ENCODE measurements at places on chromosomes 5 and 9.

DNA sequence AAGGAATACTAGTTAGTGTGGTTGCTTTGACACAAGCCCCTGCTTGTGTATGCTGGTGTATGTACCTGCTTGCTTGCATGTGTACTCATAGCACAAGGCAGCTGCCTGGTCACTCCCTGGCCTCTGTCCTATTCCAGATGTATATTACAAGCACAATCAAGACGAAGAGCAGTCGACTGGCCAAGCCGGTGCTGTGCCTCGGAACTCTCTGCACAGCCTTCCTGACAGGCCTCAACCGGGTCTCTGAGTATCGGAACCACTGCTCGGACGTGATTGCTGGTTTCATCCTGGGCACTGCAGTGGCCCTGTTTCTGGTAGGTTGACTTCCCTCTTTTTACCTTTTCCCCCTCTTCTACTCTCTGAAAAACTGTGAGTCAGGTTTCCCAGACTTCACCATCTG, 72.1 kb downstream of the BAAT start:
- H3K36me3 ChIP-seq = no peaks in the 10 kb centered on the region
- no peak overlapping the region for H3K27ac ChIP-seq
- peaks cover 1% of the 10 kb centered on the region for H3K27me3 ChIP-seq
- no peak for DNase-seq

- no peak for DNase-seq
- no peak overlapping the region for H3K27ac ChIP-seq
- no peaks in the 10 kb centered on the region for H3K36me3 ChIP-seq
- no peak overlapping the region for H3K4me3 ChIP-seq
- peaks cover 30% of the 10 kb centered on the region for H3K27me3 ChIP-seq
Observed at GRCh38 chr5:122727112-122727541, 47.8 kb upstream of the SNX2 start.

DNA sequence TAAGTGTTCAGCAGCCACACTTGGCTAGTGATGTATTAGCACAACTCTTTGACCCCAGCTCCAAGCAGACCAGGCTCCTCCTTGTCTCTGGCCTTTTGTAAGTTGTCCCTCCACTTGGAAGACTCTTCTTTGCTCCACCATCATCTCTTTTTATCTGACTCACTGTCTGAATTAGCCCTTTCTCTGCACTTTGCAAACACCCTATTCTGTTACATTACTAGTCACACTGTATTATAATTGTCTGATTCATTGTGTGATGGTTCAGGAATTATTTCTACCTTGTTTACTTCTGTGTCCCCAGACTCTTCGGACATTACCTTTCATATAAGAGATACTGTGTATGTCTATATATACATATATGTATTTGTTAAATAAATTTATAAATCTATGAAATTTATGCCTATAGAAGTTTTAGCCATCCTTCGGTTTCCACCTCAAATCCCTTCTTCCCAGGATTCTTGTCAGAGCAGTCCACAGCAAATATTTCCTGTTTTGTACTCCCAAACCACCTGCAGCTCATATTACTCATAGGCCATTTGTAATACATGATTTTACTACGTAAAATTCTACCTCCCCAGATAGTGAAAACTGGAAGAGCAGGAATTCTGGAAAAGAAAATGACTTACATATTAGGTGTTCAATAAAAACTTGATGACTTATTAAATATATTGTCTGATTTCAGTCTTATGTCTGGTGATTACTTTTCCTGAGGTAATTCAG, 69.0 kb downstream of the MTAP start:
- peaks cover under 1% of the 10 kb centered on the region for H3K4me1 ChIP-seq
- no peak overlapping the region for H3K27ac ChIP-seq
- DNase-seq = no peak
- peaks cover 39% of the 10 kb centered on the region for H3K36me3 ChIP-seq

GRCh38 chr9:3511551-3511950, 14.2 kb downstream of the RFX3 start:
- peaks cover 21% of the 10 kb centered on the region for H3K4me1 ChIP-seq
- no peak for DNase-seq
- H3K36me3 ChIP-seq = peaks cover 6% of the 10 kb centered on the region
- no peak overlapping the region for H3K27ac ChIP-seq
- no peaks in the 10 kb centered on the region for H3K27me3 ChIP-seq

Data from activated CD4-positive, alpha-beta memory T cell treated with anti-CD3 and anti-CD28 coated beads, Interleukin-2, amount 10 ng/mL, durations not matched to agents 7 days and 5 days (primary cell).